ENCODE measurements at places on chromosomes 12 and 14.

DNA sequence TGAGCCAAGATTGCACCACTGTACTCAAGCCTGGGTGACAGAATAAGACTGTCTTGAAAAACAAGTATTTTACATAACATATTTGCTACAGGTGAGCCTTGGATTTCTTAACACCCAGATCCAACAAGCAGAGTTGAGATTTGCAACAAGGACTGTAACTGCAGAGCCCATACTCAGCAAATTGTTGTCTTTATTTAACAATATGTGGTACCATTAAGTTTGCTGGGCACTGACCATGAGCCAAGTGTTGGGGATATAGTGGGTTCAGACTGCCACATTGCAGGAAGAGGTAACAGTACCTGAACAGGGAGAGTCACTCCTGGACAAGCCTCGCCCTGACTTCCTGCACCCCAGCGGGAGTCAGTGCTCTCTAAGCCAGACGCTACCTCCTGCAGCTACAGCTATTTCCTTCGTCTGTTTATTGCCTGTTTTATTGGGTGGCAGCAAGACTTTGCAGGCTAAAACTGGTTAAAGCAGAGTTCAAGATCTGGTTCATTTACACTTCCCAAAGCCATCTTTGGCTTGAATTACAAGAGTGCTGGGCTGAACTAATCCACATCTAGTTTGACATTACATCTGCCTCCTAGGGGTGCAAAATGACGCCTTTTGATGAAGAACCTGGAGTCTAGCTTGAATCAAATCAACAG, 12.5 kb downstream of the AHSA1 start:
- no peak for DNase-seq

- no peak for DNase-seq
Observed at GRCh38 chr14:91354221-91354916, 63.3 kb downstream of the CCDC88C start.

GRCh38 chr12:3564411-3564810, 73.4 kb downstream of the PRMT8 start:
- DNase-seq = no peak

GRCh38 chr12:54052438-54053002, 1.1 kb upstream of the HOXC4 start:
- DNase-seq = no peak

DNA sequence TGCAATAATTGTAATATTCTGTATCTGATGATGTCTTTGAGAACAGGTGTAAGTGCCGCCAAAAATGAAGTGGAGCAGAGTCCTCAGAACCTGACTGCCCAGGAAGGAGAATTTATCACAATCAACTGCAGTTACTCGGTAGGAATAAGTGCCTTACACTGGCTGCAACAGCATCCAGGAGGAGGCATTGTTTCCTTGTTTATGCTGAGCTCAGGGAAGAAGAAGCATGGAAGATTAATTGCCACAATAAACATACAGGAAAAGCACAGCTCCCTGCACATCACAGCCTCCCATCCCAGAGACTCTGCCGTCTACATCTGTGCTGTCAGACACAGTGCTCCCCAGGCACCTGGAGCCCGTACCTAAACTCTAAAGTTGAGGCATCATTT, 268.7 kb downstream of the DAD1 start:
- DNase-seq = no peak

GRCh38 chr14:105473677-105474482, 741 bp upstream of the CRIP2 start:
- peak; percentile 87 for DNase-seq

DNA sequence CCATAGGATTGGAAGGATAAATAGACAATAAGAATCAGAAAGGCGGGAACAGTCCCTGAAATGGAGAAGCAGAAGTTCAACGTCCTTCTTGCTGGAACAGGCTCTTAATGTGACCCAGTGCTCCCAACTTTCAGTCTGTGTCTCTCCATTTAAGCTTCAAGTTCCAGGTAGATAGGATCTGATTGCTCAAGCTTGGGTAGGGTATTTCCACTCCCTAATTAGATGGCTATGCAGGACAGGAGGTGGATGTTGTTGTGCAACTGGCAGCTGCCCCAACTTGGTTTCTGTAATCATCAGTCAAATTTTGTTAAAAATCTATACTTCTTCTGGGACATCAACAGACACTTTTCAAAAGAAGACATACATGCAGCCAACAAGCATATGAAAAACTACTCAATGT, 266.2 kb downstream of the C12orf75 start:
- no peak for DNase-seq

DNA sequence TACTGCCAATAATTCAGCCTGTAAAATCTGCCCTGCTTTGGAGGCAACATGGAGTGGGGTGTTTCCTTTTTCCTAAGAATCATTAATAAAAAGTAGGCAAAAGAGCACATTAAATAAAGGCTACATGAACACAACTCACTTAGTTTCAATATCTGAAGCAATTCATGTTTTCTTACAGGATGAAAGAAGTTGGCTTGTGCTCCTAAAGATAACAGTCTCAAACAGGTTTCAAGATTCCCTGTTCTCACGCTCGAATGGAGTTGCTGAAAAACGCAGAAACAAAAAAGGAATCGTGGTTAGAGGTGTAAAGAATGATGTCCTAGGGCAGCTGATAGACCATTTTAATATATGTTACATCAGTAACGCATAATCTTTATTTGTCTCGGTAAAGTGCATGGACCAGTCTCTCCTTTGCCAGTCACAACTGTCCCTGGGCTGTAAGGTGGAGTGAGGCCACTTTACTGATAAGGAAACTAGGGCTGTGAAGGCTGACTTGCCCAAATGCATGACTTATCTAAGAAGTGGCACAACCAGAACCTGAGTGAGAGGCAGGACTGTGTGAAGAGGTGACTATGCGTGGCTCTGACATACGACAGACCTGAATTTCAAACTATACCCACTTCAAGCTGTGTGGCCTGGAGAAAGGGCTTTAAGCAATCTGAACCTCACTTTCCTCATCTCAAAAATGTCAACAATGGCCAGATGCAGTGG, 12.6 kb downstream of the GIT2 start:
- no peak for DNase-seq

GRCh38 chr12:131862600-131862993, 31.8 kb upstream of the ULK1 start:
- DNase-seq = no peak

DNA sequence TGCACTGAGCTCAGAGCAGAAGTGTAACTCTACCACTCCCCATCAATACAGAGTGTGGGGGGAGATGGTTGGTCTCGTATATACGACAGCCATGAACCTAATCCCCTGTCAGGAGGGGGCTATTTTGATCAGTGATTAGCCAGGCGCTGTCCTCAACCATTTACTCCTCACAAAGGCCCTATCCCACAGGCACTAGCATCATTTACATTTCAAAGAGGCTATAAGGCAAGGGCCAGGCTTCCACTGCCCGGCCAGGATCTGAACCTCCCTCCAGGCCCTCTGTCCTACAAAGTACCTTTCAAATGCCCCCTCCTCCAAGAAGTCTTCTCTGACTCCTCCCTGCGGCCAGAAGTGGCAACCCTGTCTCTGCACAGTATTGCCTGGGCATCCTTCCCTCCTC, 74.7 kb downstream of the ITPK1 start:
- DNase-seq = no peak

DNA sequence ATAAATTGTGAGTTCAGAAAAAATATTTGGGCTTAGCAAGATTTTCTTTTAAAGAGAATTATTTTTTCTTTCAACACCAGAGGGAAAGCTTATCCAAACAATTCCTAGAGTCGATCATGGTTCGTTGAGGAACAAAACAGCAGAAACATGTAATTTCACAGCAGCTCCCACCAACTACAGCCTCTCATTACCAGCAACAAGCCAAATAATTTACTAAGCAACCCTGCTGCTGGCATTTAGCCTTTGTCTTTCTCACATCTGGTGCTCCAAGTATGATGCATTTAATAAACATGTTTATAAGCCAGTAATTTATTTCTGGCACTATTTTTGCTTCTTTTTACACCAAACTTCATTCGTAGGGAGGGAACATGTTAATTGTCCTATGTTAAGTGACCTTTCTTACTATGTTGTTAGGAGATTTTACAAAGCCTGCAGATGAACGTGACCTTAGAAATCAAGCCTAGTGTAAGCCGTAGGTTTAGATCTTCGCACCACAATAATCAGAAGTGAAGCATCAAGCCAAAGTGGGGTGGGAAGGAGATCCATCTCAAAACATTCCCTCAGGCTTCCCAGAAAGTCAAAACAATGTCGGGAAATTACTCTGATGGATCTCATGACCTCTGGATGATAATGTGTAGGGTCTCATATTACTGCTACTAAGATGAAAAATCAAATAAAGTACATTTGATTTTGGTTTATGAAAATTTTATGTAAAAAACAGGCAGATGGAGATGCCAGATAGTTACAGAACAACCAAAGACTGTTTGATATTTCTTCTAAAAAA, 128.4 kb downstream of the RPAP3 start:
- peak; percentile 92 for DNase-seq

DNA sequence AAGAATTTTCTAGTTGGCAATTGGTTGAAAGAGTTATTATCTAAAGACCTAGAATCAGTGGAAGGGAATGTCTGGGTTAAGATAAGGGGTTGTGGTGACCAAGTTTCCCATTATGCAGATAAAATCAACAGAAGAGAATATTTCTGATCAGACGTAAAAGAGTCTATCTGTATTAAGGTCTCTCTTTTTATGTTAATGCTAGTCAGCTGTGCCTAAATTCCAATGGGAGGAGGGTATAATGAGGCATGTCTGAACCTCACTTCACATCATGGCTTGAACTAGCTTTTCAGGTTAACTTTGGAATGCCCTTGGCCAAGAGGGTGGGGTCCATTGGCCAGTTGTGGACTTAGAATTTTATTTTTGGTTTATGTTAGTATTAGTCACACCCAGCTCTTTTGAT, 34.3 kb upstream of the CHST11 start:
- no peak for DNase-seq
